ENCODE measurements at places on chromosomes 7 and 10.

- no peak for DNase-seq
Measured at GRCh38 chr7:132654150-132654549, 77.9 kb upstream of the PLXNA4 start.

DNA sequence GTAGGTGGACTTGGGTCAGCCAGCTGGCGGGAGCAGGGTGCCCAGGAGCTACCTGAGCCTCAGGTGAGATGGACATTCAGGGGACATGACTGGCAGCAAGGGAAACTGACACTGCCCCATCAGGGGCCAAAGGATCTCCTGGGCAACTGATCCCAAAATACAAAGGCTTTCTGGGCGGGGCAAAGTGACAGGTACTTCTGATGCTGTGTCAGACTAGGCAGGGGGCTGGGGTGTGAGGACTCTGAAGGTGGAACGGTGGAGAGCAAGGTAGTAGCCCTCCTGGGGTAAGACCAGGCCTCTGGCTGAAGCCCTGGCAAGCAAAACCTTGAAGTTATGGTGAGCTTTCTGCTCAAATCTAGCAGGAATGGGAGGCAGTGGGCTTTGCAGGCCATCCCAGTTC, 4.4 kb downstream of the OPN4 start:
- DNase-seq = no peak

- DNase-seq = peak; percentile 74
Measured at GRCh38 chr10:101889256-101890210, 45.9 kb upstream of the KCNIP2 start.

- no peak for DNase-seq
Measured at GRCh38 chr10:71697938-71698709, 21.5 kb downstream of the C10orf105 start.

DNA sequence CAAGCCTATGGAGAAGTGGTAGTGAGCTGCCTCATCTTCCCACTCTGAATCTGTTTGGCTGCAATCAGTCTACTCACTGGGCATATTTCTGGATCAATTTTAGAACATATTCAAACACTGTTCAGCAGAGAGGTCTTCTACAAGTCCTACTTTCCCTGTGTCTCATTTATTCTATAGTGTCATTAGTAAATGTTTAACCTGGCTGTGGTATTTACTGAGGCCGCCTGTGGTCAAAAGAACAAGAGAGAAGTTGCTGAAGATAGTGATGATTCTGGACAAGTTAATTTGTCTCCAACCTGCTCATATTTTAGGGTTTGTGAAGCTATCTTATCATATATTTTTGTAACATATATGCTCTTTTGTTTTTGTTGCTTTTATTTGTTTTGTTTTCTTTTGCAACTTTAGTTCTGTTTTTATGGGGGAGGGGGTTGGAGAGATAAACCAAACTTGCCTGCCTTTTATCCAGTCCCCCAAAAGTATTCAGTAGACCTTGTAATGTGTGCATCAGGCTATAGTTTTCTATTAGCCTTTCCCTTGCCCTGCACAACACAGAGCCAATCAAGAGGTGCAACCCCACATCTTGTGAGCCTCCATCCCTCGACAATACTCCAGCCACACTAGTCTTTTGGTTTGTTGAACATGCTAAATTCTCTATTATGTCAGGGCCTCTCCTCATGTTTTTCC, 362.8 kb upstream of the MBL2 start:
- no peak for DNase-seq

DNA sequence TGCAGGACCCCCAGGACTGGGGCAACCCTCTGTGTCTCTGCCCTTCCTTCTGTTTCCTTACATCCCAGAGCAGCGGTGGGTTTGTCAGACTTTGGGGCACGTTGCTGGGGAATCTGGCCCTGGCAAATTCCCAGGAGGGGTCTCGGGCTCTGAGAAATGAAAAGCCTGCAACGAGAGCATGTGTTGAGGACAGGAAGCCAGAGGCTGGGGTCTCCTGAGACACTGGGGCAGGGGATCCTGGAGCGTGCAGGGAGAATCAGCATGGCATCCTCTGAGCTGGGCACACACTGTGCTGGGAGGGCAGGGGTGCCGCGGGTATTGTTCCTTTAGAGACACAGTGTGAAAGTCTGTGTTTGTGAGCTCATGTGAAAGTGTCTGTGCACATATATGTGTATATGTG, 279.9 kb upstream of the PPP2R2D start:
- DNase-seq = no peak

GRCh38 chr7:137626469-137627067, 220.2 kb downstream of the DGKI start:
- peak; percentile 36 for DNase-seq

Data from NCI-H146 (cell line).